ENCODE measurements at places on chromosomes 3 and 15.

DNA sequence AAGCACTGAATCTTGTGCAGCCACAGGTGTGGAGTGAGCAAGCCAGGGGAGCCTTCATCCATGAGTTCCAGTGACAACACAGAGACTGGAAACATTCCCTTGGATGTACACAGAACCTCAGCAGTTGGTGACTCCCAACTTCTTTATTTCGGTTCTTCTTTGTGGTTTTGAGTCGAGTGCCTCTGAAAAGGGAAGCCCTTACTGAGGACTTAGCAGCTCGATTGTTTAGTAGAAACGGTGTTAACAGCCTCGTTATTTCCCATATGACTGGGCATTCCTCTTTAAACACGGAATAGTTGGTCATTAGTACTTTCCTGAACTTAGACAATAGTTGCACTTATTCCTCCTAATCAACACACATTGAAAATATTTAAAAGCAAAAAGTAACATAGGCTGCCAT is 7.7 kb downstream of the SLCO3A1 start:
- DNase-seq: no peak

DNA sequence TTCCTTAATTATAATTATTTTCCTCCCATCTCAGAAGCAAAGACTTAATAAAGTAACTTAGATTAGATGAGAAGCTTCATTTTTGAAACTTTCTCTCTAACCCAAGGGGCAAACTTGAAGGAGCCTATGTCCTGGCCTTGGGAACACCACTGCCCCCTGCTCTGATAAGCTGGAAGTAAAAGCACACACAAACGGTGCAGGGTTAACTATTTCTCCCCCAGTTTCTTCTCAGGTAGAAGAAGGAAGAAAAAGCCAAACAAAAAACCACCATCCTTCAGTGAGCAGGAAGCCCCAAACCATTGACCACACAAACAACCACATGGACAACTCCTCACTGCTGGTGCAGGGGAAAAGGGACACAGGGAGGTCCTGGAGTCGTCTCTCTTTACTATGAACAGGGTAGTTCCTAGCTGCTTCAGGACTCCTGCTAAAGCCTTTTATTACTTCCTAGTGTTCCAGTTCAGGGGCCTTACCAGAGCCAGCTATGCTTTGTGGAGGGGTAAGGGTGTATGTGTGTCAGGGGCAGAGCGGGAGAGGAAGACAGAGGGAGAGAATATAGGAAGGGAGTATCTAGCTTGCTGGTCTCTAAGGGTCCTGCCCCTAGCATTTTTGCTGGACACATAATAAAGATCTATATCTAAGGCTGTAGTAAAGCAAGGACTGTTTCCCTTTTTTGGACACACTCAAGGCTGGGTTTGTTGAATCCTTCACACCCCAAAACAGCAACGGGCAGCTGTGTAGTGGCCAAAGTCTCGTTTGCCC is 94.0 kb upstream of the UMPS start:
- no peak for DNase-seq

GRCh38 chr15:96349857-96350720 is 19.6 kb downstream of the NR2F2 start:
- no peak for DNase-seq

- DNase-seq: no peak
Measured at GRCh38 chr3:100533176-100533575, 40.8 kb downstream of the TMEM45A start.

DNA sequence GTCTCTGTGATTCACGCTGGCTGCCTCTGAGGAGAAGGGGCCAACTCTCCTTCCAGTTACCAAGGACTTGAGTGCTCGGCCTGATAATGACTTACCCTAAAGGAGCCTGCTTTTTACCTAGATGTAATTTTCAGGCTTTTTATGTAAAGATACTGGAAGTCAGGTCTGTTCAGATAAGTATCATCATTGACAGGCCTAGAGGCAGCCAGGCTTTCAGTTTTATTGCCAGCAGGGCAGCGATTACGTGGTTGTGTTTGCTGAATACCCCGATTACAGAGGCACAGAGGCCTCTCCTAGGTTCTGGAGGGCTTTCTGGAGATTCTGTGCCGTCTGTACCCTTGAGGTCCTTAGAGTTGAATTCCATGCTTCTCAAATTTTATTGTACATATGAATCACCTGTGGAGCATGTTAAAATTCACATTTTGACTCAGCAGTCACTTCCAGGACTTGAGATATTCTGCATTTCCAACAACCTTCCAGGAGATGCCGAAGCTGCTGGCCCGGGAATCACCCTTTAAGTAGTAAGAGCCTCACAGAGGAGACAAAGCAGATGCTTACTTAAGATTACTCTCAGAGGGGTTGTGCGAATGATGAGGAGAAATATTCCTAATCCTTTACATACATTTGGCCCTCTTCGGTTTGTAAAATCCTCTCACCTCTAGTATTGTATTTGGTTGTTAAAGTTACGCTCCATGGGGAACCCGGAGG is 160.1 kb upstream of the BHLHE40 start:
- no peak for DNase-seq

GRCh38 chr3:72582211-72582878 is 265.9 kb downstream of the SHQ1 start:
- DNase-seq: no peak

DNA sequence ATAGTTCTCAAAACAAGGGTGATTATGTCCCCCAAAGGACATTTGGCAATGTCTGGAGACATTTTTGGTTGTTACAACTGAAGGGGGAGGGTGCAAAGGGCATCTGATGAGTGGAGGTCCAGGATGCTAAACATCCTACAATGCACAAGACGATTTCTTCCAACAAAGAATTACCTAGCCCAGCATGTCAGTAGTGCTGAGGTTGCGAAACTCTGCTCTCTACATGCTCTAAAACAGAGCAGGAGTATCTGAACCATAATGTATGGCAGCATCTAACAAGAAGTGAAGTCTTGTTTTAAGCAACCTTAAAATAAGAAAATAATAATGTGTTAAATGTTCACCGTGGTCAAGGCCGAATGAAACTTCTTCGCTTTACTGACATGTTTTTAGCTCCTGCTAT is 7.0 kb downstream of the GYG1 start:
- no peak for DNase-seq

DNA sequence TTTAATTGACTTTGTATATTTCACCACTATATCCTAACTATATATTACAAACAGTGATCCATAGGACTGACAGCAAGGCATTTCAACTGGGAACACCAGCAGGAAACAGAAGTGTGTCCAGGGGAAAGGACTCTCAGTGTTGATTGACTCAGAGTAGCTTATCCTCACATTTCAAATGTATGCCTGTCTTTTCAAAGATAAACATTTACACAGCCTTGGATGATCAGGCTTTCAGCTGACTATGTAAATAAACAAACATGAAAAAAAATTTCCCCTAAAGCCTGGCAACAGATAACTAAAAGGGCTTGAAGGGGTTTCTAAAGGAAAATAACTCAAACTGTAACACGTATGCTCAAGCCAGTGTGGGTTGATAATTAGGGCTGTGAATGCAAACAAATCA is 321.8 kb downstream of the TBC1D5 start:
- DNase-seq: no peak

All from cerebellar nuclear complex (tissue), 1 donor.